ENCODE measurements at places on chromosomes 7 and 10.

DNA sequence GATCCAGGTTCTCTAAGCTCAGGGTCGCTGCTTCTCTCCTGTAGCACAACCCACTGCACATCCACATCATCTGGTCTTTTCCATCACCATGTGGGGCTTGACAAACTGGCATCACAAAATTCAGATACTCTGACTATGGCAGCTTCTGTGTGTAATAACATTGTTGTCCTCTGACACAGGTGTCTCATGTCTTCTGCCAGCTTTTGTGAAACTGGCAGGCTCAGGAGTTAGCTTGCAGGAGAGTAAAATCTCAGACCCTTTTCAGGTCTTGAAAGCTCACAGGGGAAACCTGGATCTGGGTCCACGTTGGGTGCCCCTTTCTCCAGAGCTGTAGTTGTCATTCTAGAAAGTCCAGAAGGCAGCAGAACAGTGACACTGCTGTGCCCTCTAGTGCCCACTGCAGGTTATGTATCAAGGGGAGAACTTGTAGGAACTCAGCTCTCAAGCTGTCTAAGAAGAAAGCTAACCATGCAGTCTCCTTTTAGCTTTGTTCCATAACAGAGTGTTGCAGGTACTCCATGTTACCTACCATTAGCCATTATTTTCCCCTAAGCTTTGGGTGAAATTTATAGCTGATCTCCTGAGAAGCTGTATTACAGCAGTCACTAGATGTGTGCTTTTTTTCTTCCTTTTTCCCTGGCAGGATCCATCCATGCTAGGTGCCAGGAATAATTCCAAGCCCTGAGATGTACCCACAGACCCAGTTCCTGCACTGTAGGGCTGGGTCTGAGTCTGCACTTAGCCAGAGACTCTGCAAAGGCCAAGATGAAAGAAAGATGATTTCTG, 102.7 kb downstream of the ZNF248 start:
- no peak for DNase-seq

DNA sequence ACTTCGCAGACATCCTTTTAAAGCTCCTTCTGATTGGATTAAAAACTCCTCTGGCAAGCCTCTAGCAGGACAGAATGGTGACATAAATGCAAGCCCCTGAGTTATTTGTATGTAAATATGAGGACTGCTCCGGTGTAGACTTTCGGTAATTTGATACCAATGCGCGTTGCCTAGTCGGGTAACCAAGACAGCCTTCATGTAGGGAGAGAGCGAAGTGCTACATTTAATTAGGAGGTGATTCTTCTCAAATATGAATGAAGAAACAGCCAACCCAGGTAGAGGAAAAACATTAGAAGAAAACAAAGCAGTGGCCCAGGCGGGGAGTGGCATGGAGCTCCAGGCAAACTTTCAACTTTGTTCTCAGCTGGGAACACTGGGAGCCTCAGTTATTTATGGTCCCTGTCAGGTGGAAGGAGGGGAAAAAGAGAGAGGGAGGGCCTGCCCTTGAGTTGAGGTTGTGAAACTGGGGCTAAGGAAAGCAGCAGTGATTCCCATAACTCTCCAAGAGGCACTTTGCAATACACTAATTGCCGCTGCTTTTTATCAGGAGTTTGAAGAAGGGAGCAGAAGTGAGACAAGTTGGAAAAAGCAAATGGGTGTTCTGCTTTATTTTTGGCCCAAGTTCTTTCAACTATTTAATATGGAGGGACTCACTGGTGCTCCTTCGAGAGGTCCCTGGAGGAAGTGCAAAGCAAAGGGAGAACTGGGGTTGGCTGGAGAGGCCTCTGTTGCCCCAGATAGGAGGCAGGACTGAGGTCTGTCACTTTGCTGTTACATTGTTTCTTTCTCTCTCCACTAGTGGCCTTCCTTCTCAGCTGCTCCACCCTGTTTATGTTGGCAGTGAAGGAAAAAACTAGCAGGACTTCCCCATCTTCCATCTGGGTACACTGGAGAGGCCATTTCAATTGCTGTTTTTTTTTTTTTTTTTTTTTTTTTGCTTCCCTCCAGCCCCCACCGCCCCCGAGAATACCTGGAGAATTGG, 234.6 kb upstream of the CCDC6 start:
- no peak for DNase-seq

GRCh38 chr7:130303982-130304381, 11.0 kb downstream of the CPA4 start:
- DNase-seq: no peak

- no peak for DNase-seq
Observed at GRCh38 chr7:543501-544337, 24.1 kb upstream of the PDGFA start.

DNA sequence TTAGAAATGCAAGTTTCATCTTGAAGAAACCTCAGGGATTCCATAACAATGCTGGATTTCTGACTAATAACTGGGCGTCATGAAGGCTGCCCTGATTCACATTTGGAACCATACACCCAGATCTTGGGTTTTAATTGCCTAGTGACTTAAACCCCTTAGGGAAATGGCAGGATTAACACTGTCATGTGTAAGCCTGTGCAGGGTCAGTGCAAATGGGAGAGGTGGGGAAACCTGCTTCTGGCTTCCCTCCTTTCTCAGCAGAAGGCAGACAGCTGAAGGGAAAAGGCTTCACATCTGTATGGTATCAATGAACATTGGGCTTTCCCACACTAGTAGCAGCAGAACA, 364.2 kb downstream of the ANKRD30A start:
- no peak for DNase-seq

DNA sequence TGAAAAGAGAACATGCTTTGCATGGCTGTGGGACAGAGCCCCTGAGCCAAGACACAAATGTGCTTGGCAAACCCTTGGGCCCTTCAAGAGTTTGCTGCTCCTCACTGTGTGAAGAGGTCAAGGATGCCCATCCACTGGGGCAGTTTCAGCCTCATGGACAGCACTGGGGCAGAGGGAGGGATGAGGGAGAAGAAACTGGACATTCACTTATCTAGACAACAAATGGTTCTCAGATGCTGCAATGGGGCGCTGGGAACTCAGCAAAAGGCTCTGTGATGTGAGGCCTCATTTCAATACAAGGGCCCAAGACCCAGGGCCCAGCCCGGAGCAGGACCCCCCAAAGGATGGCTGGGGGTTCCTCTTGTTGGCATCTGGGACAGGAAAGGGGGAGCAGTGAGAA, 49.1 kb downstream of the EBF3 start:
- DNase-seq: no peak

DNA sequence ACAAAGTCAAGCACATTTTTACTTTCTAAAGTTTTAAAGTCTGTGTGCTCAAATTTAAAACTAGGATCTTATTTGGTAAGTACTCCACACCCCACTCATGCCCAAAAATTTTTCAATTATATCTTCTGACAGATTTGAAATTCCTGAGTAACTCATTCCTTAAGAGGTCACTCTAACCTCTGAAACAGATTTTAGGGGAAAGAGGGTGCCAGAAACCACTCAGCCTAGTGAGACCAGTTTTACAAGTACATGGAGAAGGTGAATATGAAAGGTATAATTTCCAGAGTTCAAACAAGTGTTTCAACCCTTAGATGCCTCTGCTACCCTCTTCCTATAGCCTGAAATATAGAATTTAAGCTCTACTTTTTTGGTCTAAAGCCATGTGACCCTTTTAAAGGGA, 79.2 kb downstream of the C7orf25 start:
- no peak for DNase-seq

DNA sequence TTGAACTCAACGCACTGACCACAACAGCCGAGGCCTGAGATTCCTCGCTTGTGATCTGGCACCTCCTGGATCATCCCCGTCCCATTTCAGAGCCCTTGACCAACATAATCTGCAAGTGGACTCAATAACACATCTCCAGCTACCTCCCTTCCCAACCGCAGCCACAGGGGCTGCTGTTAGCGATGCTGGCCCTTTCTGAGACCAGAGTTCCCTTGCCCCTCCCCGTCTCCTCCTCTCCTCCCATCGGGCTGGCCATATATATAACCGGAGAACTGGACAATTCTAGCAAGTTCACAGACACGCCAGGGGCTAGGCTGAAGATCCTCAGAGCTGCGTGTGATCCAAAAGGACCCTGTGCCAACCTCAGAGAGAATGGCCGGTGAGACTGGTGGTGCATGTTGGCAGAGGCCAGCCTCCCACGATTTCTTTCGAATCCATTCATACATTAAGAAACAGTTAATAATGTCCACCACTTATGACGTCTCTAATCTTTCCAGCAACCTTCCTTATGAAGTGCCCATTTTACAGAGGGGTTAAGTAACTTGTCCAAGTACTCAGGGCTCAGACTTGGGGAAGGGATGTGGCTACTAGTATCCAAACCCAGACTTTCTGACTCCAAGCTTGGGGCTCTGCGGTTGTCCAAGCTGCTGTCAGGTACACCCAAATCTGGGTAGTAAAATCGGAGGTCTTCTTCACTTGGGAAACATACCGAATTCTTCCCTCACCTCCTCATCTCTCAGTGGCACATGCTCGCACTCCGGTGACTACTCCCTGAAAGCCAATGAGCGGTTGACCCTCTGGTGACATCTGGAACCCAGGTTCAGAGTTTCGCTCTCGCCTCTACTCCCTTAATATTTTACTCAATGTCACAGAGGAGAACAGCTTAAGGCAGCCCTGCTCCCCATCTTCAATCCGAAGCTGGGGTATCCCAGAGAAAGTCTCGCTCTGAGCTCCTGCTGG, 11.2 kb upstream of the FEZF1 start:
- no peak for DNase-seq
